ENCODE measurements at places on chromosomes 12 and 14.
A peak's percentile ranks its signal among the peaks of the same experiment; 100 is the strongest.

- DNase-seq, result no peak
Observed at GRCh38 chr14:99026471-99026870, 245.5 kb downstream of the BCL11B start.

GRCh38 chr12:46266869-46267574 is 1.8 kb downstream of the SLC38A1 start:
- peak; percentile 66 for DNase-seq

GRCh38 chr12:31007636-31008175 is 66.0 kb upstream of the DDX11 start:
- no peak for DNase-seq

GRCh38 chr12:128818065-128819022 is 5.4 kb downstream of the SLC15A4 start:
- DNase-seq, result no peak

DNA sequence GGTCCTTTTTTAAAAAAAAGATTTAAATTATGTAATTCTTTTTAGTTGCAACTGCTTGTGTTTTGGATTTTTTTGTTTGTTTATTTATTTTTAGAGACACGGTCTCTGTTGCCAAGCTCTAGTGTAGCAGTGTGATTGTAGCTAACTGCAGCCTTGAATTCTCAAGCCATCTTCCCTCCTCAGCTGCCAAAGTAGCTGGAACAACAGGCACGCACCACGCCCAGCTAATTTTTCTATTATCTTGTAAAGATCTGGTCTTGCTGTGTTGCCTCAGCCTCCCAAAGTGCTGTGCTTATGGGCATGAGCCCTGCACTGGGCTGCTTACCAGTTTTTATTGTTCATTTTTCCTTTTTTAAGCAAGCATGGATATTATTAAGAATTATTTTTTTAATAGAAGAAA is 10.6 kb upstream of the ART4 start:
- DNase-seq, result no peak

DNA sequence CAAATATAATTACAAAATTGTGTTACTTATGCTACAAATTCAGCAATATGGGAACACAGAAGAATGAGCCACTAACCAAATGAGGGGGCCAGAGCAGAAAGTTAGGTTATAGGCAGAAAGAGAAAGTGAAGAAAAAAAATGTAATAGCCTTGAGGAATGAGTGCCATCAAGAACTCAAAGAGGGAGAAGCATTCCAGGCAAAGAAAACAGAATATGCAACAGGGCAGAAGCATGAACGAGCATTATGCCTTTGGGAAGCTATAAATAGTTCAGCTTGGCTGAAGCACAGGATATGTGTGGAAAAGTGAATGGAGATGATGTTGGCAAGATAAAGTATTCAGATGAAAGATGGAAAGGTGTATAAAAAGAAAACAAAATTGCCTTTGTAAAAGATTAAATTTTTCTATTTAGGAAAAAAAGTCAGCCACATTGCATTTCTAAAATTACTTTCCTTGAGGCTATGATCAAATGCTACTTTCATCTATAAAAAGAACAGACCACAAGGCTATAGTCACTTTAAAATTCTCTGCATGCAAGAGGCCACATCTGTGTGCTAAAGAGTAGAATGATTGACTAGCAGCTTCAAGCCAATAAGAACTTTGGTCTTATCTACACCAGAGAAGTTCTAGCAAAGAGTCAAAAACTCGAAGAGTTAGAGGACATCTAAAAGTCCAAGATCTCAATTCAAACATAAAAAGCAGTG is 193.6 kb upstream of the GARIN6 start:
- no peak for DNase-seq

- DNase-seq, result no peak
Observed at GRCh38 chr12:129423041-129423580, 480.7 kb downstream of the TMEM132D start.

- DNase-seq, result no peak
Observed at GRCh38 chr12:132106921-132107320, 37.2 kb downstream of the DDX51 start.

DNA sequence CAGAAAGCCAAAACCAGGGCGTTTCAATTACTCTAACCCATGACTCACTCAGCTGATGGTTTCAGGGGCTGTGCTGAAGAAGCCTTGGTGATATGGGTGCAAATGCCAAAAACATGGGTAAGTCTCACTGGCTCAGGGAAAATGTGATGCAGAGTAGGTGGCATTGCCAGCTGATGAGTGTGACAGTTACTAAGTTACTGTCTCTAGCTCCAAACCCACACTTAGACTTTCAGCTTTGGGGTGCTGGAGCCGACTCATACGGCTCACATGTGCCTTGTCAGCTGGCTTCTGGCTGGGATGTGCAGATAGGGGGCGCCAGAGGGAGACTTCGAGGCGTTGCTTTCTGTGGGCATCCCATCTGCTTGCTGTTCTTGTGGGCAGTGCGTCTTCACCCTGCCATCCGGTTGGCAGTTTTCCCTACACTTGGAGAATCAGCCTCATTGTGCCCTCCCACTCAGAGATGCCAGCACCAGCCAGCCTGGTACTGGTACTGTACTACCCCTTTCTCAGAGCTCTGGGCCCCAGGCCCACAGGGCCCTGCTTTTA is 11.1 kb upstream of the KRT7 start:
- DNase-seq, result no peak

- no peak for DNase-seq
Observed at GRCh38 chr12:49055978-49056754, 4.4 kb downstream of the KMT2D start.

- DNase-seq, result no peak
Observed at GRCh38 chr12:56541631-56542030, 20.0 kb downstream of the RBMS2 start.

GRCh38 chr12:130880411-130880885 is 8.6 kb downstream of the RAN start:
- DNase-seq, result no peak

GRCh38 chr14:100279563-100279962 is 26.7 kb downstream of the SLC25A29 start:
- DNase-seq, result no peak

- DNase-seq, result no peak
Observed at GRCh38 chr12:84507956-84508850, 404.4 kb downstream of the SLC6A15 start.

GRCh38 chr12:93335603-93336162 is 42.0 kb upstream of the NUDT4 start:
- DNase-seq, result no peak

- no peak for DNase-seq
Observed at GRCh38 chr14:91158091-91158790, 44.4 kb downstream of the DGLUCY start.

- DNase-seq, result no peak
Observed at GRCh38 chr14:79363291-79363690, 848.0 kb downstream of the DIO2 start.

GRCh38 chr12:34249271-34249670 is 227.0 kb downstream of the ALG10 start:
- no peak for DNase-seq

DNA sequence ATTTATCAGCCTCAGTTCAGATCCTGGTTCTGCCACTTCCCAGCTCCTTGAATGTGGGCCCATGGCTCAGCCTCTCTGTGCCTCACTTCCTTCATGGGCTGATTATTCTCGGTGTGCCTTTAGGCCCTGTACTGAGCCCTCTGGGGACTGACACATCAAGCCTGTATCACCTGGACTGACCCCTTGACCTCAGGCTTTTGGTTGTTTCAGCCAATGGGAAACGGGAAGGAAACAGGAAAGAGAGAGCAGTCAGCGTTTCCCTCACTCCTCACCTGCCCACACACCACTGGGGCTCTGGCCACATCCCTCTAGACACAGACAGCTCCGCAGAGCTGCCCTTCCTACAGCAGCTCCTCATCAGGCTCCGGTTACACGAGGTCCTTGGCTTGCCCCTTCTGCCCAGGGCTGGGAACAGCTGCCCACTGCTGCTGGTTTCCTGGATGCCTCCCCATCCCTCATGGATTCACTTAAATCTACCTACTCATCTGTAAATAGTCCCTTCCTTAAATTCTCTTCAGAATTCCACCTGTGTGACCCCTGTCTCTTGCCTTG is 37.0 kb upstream of the ITPR2 start:
- no peak for DNase-seq

DNA sequence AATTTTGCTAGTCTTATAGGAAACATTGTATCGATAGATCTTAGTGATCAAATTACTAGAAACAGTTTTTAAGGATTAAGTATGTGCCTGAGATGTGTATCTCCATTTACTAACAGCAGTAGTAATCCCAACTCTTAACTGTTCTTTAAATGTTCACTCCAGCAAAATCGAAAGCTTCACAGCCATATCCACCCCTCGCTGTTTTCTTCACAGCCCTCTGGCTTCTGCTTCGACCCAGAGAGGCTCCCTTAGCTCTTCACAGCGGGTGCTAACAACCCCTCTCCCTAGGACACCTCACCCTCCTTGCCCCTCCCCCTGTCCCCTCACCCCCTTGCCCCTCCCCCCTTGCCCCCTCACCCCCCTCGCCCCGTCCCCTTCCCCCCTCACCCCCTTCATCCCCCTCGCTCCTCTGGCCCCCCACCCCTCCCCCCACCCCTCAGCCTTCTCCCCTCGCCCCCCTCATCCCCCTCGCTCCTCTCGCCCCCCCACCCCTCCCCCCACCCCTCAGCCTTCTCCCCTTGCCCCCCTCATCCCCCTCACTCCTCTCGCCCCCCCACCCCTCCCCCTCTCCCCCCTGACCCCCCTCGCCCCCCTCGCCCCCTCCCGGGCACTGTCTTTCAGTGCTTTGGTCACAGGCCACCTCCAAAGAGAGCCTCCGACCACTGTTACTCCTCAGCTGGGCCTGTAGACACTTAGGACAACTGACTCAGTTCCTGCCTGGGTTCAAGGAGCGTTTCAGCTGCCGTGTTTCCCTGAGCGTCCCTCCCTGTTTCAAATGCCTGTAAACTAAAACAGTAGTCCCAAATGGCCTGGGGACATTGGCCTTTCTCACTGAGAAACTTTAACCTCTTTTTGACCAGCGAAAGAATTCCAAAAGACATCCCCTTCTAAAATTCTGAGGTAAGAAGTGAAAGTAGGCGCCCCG is 46.0 kb upstream of the DYNC1H1 start:
- DNase-seq, result no peak

DNA sequence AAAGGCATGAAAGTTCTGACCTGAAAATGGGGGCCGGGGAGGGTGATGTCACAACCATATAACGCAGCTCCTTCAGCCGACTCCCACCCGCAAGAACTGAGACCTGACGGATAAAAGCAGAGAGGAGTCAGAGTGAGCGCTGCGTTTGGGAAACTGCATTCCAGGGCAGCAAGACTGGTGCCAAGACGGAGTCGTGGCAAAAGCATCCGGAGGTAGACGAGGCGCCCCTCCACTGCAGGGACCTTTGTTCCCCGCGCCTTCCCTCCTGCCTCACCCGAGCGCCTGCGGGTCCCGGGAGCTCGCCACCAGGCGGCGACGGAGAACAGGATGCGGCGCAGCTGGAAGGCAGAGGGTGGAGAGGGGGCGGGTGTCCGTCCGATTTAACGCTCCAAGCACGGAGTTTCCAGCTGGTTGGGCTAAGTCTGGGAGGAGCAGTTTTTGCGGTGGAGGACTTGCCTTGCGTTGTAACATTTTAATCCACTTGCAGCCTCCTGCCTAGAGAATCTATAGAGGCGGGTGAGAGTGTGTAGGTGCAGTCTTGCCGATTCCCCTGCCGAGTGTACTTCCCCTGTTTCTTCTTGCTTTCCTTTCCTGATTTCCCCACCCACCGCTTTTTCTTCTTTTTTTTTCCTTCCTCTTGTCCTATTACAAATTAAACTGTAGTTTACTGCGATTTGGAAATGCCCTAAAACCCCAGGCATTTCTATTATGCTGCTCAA is 1.2 kb upstream of the CPNE8 start:
- DNase-seq, result peak; percentile 91

GRCh38 chr12:53338017-53338416 is 1.9 kb upstream of the SP7 start:
- no peak for DNase-seq

GRCh38 chr12:68422956-68423574 is 90.9 kb upstream of the MDM1 start:
- DNase-seq, result no peak

DNA sequence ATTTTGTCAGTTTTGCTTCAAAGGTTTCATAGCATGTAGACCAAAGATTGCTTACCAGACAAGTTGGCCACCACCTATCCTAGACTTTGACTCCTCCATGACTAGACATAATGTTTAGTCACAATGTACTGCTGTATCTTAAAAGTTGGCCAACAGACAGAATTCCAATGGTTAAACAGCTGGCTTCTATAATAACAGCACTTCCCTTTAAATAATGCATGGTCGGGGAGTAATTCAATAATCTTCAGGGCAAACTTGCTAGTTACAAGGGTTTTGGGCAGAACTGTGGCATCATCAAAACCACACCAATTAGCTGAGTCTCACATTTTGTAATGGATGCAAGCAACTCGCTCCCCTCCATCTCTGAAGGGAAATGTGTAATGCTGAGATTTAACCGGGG is 56.9 kb downstream of the IGF1 start:
- DNase-seq, result no peak

- no peak for DNase-seq
Observed at GRCh38 chr12:122944605-122945592, 21.4 kb downstream of the ABCB9 start.

GRCh38 chr12:111251787-111252186 is 117.1 kb downstream of the PHETA1 start:
- DNase-seq, result no peak

DNA sequence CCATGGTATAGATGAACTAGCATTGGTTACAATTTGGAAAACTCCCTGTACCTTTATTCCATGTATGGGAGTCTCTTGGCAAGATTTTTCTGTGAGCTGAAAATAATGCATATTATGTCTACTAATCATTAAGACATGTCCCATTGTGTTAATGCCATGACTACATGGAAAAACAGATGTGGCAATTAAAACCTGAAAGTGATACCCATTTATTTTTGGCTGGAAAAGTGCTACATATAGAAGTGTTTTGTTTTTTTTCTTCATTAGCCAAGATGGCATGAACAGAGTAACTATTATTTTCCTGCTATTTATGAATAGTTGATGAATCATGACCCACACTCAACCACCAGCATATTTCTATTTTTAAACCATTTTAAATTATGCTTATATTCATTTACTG is 58.2 kb downstream of the ALG10B start:
- no peak for DNase-seq

DNA sequence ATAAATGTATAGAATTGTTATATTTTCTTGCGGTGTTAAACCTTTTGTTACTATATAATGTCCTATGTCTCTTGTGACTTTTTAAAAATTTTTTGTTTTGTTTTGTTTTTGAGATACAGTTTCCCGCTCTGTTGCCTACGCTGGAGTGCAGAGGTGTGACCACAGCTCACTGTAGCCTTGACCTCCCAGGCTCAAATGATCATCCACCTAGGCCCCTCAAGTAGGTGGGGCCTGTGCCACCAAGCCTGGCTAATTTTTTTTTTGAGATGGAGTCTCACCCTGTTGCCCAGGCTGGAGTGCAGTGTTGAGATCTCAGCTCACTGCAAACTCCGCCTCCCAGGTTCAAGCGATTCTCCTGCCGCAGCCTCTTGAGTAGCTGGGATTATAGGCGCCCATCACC is 26.5 kb upstream of the RCOR1 start:
- DNase-seq, result no peak

DNA sequence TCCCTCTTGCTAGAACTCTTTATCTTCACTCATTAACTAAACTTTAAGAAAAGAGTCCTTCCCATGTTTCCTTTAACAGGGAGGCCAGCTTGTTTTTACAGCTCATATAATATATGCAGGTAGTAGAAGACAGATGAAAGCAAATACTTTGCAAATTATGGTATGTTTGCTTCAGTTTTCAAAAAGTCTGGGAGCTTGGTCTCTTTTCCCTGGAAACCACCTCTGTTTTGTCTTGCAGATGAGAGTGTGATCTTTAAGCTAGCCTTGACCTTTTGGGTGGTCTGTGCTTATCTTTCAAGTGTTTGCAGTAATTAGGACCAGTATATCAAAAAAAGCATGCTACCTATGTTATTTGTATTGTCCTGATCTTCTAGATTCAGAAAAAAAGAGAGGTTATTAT is 62.7 kb downstream of the ERC1 start:
- DNase-seq, result no peak

- no peak for DNase-seq
Observed at GRCh38 chr14:91300283-91300895, 55.9 kb upstream of the GPR68 start.

Data from mesothelial cell of epicardium (in vitro differentiated cells).